IgD-negative memory B cell (primary cell): ENCODE measurements at places on chromosomes 2 and 18. TPM values are rescaled to one million over a fixed set of nuclear protein-coding genes. Genes with fewer than 3 reads are reported as not detected.

GALNT3 gene
- 4.1 TPM for polyA plus RNA-seq

WNT6 gene
- polyA plus RNA-seq, result 0.86 TPM

HES6 gene
- polyA plus RNA-seq, result 3.3 TPM

CIB4 gene
- not detected for polyA plus RNA-seq

KCNF1 gene
- polyA plus RNA-seq, result not detected

RAD51AP2 gene
- not detected for polyA plus RNA-seq

KCNS3 gene
- not detected for polyA plus RNA-seq

ASB18 gene
- polyA plus RNA-seq, result not detected

RALBP1 gene
- 49.8 TPM for polyA plus RNA-seq

SP9 gene
- polyA plus RNA-seq, result not detected

LCLAT1 gene
- 14.3 TPM for polyA plus RNA-seq

FAM136A gene
- 38.4 TPM for polyA plus RNA-seq

ZEB2 gene
- polyA plus RNA-seq, result 51.5 TPM

NOTO gene
- not detected for polyA plus RNA-seq

FAM237A gene
- polyA plus RNA-seq, result not detected

ZBTB7C gene
- polyA plus RNA-seq, result not detected

DCDC2C gene
- not detected for polyA plus RNA-seq

CABYR gene
- 2.0 TPM for polyA plus RNA-seq

NEU2 gene
- polyA plus RNA-seq, result not detected

SERPINB3 gene
- not detected for polyA plus RNA-seq

ANO7 gene
- not detected for polyA plus RNA-seq

LYPD6B gene
- 7.8 TPM for polyA plus RNA-seq

PRKD3 gene
- polyA plus RNA-seq, result 51.2 TPM

CCDC68 gene
- not detected for polyA plus RNA-seq

IHH gene
- polyA plus RNA-seq, result not detected

SLC16A14 gene
- 0.49 TPM for polyA plus RNA-seq

REG1B gene
- polyA plus RNA-seq, result not detected

DNER gene
- not detected for polyA plus RNA-seq

FAM228A gene
- polyA plus RNA-seq, result not detected

M1AP gene
- not detected for polyA plus RNA-seq

IAH1 gene
- 73.4 TPM for polyA plus RNA-seq

SERTAD2 gene
- polyA plus RNA-seq, result 14.6 TPM

CHRNG gene
- not detected for polyA plus RNA-seq

RNF152 gene
- polyA plus RNA-seq, result not detected

CRACDL gene
- polyA plus RNA-seq, result not detected

GCC2 gene
- 65.6 TPM for polyA plus RNA-seq

NAT8 gene
- polyA plus RNA-seq, result not detected

ITGA4 gene
- polyA plus RNA-seq, result 129 TPM

IER3IP1 gene
- polyA plus RNA-seq, result 12.7 TPM

LYG1 gene
- polyA plus RNA-seq, result 0.48 TPM

LCT gene
- not detected for polyA plus RNA-seq

SLC5A7 gene
- polyA plus RNA-seq, result not detected

EPC2 gene
- 2.9 TPM for polyA plus RNA-seq

SNTG2 gene
- not detected for polyA plus RNA-seq

SULT1C4 gene
- polyA plus RNA-seq, result not detected

PARD3B gene
- 0.04 TPM for polyA plus RNA-seq

SPR gene
- not detected for polyA plus RNA-seq

ACMSD gene
- polyA plus RNA-seq, result not detected

CRYGC gene
- polyA plus RNA-seq, result not detected

ANKRD30B gene
- polyA plus RNA-seq, result not detected

LIPG gene
- polyA plus RNA-seq, result not detected

TRAPPC12 gene
- 40.9 TPM for polyA plus RNA-seq

MALL gene
- polyA plus RNA-seq, result not detected

PDE11A gene
- polyA plus RNA-seq, result not detected

GKN1 gene
- polyA plus RNA-seq, result not detected

MYO3B gene
- 0.23 TPM for polyA plus RNA-seq

VSNL1 gene
- polyA plus RNA-seq, result not detected

ZNF521 gene
- polyA plus RNA-seq, result not detected
